T-cell (primary cell): ENCODE measurements at places on chromosomes 13 and 19.

GRCh38 chr13:113636266-113636963 is 21.6 kb downstream of the ATP4B start:
- H3K36me3 ChIP-seq = peaks cover 17% of the 10 kb centered on the region
- no peak overlapping the region for H3K4me3 ChIP-seq
- no peak for DNase-seq
- H3K4me1 ChIP-seq = peaks cover 20% of the 10 kb centered on the region

- no peaks in the 10 kb centered on the region for H3K4me1 ChIP-seq
- DNase-seq = no peak
- H3K36me3 ChIP-seq = peaks cover 22% of the 10 kb centered on the region
- H3K27me3 ChIP-seq = no peaks in the 10 kb centered on the region
- H3K27ac ChIP-seq = no peak overlapping the region
- no peak overlapping the region for H3K4me3 ChIP-seq
Observed at GRCh38 chr13:98825659-98826058, 73.2 kb upstream of the SLC15A1 start.

DNA sequence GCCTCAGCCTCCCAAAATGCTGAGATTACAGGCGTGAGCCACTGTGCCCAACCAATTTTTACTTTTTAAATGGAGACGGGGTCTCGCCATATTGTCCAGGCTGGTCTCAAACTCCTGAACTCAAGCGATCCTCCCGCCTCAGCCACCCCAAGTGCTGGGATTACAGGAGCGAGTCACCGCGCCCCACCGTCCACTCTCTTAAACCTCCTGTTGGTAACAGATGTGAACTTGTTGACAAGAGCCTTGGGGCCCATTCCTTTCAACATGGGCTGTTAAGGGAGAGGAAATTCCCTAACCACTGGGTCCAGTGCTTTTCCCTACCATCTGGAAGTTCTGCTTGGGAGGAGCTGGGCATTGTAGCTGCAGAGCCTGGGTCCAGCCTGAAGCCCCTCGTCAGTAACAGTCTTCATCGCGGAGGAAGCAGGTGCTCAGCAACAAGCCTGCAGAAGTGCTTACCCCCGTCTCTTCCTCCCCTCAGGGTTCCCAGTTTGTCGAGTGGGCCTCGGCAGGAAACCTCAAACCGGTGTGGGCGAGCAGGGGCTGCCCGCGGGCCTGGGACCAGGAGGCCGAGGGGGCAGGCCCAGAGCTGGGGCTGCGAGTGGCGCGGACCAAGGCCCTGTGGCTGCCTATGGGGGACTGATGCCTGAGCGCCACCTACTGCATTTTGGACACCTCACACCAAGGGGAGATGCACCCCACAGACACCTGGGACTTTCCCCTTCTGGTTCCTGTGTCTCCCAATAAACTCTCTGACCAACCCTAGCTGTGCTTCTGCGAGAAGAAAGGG is 4.0 kb upstream of the FLT3LG start:
- H3K4me1 ChIP-seq = peaks cover 85% of the 10 kb centered on the region
- H3K36me3 ChIP-seq = no peaks in the 10 kb centered on the region
- H3K27ac ChIP-seq = peak overlapping the region; percentile 98
- no peaks in the 10 kb centered on the region for H3K27me3 ChIP-seq
- peak; percentile 66 for DNase-seq
- peak overlapping the region; percentile 6 for H3K4me3 ChIP-seq

DNA sequence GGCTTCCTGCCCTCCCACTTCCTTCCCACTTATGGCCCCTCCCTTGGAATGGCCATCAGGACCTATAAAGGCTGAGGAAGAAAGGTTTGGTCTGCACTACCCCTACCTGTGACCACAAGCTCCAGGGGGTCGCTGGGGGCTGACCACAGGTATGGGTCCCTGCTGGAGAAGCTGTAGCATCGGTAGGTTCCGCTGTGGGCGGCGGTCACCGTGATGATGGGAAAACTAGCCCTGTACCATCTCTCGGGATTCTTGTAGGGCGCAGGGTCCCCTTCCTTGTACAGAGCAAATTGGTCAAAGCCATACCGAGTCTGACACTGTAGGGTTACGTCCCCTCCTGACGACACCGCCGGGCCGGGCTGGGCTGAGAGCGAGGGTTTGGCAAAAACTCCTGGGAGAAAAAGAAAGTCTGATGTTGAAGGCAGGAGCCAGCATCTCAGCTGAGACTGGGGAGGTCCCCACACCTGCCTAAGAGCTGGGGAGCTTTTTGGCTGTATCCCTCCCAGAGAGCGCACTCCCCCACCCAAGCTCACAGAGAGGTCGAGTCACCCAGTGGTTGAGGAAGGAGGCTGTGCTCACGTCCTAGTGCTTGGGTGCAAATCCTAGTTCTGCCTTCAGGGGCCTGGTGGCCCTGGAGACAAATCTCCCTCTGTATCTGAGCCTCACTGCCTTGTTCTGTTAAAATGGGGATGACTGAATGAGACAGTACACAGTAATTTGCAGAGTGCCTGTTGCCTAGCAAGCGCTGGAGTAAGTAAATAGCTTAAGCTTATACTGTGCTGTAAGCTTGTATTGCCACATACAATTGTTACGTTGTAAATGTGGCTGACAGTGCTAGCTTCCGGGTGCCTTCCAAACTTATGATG is 10.4 kb downstream of the GP6 start:
- H3K27me3 ChIP-seq = no peaks in the 10 kb centered on the region
- H3K4me3 ChIP-seq = no peak overlapping the region
- peaks cover 7% of the 10 kb centered on the region for H3K4me1 ChIP-seq
- no peak for DNase-seq
- no peaks in the 10 kb centered on the region for H3K36me3 ChIP-seq

GRCh38 chr19:12331211-12331941 is 2.1 kb downstream of the ZNF563 start:
- H3K27me3 ChIP-seq = no peaks in the 10 kb centered on the region
- no peak for DNase-seq
- peaks cover 15% of the 10 kb centered on the region for H3K4me1 ChIP-seq
- peak overlapping the region; percentile 89 for H3K4me3 ChIP-seq
- no peaks in the 10 kb centered on the region for H3K36me3 ChIP-seq

- H3K36me3 ChIP-seq = no peaks in the 10 kb centered on the region
- peak overlapping the region; percentile 38 for H3K4me3 ChIP-seq
- DNase-seq = peak; percentile 79
- H3K27me3 ChIP-seq = no peaks in the 10 kb centered on the region
Observed at GRCh38 chr19:40609561-40610395, 8.6 kb downstream of the LTBP4 start.

GRCh38 chr19:2538096-2538757 is 62.3 kb downstream of the GADD45B start:
- H3K27me3 ChIP-seq = peaks cover under 1% of the 10 kb centered on the region
- H3K4me3 ChIP-seq = no peak overlapping the region
- H3K27ac ChIP-seq = no peak overlapping the region
- H3K4me1 ChIP-seq = peaks cover 8% of the 10 kb centered on the region
